Common myeloid progenitor, CD34-positive (primary cell): ENCODE measurements at places on chromosomes 1 and 21.

- DNase-seq, result no peak
These were observed 180.3 kb downstream of the PTBP2 start for GRCh38 chr1:96901783-96902363.

GRCh38 chr1:9902060-9902452 lies 8.0 kb downstream of the CTNNBIP1 start:
- no peak for DNase-seq

GRCh38 chr1:1940123-1940425 lies 21.0 kb upstream of the TMEM52 start:
- no peak for DNase-seq

GRCh38 chr1:55210990-55211801 lies 4.0 kb downstream of the USP24 start:
- no peak for DNase-seq

DNA sequence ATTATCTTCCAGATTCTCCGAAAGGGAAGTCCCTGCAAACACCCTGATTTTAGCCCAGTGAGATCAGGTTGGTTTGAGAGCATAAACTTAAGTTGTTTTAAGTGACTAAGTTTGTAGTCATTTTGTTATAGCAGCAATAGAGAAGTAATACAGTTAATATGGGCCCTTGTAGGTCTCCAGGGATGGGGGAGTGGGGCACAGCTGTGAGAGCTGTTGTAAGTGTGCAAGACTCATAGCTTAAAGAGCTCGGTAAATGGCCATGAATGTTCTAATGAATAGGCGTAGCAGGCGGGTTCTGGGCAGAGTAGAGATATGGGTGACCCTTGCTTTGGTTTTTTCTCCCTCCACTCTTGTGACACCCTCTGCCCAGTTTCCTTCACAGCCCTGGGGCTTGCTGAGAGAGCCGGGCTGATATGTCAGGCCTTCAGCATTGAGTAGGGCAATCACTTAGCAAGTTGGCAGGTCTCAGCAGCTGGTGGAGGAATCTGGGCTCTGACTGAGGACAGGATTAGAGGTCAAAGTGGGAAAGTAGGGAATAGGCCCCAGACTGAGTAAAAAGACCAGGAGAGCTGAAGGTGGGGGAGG lies 16.0 kb upstream of the ID3 start:
- no peak for DNase-seq

DNA sequence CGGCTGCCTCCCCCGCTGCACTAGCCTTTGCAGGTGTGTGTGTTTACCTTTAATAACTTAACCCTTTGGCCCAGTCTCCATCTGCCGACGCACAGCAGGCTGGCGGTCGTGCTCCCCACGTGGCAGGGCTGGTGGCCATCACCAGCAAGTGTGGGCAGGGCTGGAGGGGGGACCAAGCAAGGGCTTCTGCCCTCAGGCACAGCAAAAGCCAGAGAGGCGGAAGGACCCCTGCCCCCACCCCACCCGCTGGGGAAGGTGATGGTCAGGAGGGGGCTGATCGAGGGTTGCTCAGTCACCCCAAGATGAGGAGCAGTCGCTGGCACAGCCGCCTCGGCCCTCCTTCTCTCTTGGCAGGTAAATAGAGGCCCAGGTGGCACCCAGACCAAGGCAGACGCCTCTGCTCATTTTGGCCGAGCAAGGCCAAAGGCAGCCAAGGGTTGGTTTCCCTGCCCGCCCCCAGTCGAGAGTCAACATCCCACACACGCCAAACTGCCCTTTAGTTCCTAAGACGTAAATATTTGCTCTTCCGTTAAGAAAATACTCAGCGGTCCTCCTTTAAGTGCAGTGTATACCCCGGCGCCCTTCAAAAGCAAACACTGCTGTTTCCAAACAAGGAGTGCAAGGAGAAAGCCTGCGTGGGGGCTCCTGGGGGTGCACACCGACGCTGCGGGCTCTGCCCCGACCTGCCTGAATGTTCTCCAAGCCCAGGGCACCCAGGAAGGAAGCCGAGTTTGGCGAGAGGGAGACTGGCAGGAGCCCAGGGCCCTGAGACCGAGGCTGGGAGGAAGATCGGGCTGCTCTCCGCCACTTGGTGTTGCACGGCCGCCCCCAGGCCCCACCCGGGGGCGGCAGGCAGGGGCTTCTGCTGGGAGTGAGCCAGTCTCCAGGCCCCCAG lies 82.7 kb downstream of the SIK1 start:
- no peak for DNase-seq
